ENCODE measurements at places on chromosomes 16 and 17. TPM values are rescaled to one million over a fixed set of nuclear protein-coding genes. Genes with fewer than 3 reads are reported as not detected.

- peak; percentile 92 for DNase-seq
Observed at GRCh38 chr17:36629252-36629847, 28.0 kb downstream of the MRM1 start.

DNA sequence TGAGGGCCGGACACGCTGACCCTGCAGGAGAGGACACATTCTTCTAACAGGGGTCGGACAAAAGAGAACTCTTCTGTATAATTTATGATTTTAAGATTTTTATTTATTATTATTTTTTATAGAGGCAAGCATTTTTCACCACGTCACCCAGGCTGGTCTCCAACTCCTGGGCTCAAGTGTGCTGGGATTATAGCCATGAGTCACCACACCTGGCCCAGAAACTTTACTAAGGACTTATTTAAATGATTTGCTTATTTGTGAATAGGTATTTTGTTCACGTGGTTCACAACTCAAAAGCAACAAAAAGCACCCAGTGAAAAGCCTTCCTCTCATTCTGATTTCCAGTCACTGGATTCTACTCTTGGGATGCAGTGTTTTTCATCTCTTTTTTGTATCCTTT lies 2.3 kb upstream of the SERPINF1 start:
- no peak for DNase-seq

DNA sequence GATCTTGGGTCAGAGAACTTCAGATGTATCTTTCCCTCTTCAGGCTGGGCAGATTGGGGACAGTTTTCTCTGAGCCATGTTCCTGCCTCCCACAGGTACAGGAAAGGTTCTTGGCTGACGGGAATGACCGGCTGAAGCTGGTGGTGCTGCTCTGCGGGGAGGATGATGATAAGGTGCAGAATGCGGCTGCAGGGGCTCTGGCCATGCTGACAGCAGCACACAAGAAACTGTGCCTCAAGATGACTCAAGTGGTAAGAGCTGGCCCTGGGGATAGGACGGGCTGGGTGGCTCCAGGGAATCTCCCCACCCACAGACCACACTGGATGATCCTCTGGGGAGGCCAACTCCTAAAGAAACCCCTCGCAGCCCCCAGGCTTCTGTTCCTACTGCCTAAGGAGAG lies 10.9 kb downstream of the SLC35G3 start:
- DNase-seq: no peak

DNA sequence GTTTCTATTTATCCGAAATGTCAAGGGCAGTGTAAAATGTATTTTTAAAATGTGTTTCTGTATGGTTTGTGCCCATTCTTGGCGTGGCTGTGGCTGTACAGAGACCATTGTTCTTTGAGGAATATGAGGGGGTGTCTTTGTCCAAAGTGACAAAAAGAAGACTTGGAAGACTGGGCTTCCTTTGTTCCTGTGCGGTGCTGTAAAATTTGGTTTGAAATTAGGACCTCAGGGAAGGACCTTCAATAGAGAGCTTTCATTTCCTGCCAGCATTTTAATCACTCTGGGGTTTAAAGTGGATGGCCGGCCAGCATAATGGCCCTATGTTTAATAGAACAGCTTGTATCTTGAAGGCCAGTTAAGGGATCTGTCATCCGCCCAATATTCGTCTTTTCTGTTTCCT lies 190.1 kb upstream of the TBX2 start:
- DNase-seq: no peak

DNA sequence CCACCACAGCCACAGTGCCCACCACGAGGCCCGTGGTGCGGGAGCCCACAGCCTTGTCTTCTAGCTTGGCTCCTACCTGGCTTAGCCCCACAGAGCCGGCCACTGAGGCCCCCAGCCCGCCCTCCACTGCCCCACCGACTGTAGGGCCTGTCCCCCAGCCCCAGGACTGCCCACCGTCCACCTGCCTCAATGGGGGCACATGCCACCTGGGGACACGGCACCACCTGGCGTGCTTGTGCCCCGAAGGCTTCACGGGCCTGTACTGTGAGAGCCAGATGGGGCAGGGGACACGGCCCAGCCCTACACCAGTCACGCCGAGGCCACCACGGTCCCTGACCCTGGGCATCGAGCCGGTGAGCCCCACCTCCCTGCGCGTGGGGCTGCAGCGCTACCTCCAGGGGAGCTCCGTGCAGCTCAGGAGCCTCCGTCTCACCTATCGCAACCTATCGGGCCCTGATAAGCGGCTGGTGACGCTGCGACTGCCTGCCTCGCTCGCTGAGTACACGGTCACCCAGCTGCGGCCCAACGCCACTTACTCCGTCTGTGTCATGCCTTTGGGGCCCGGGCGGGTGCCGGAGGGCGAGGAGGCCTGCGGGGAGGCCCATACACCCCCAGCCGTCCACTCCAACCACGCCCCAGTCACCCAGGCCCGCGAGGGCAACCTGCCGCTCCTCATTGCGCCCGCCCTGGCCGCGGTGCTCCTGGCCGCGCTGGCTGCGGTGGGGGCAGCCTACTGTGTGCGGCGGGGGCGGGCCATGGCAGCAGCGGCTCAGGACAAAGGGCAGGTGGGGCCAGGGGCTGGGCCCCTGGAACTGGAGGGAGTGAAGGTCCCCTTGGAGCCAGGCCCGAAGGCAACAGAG lies 10.5 kb downstream of the VASN start:
- no peak for DNase-seq

DNA sequence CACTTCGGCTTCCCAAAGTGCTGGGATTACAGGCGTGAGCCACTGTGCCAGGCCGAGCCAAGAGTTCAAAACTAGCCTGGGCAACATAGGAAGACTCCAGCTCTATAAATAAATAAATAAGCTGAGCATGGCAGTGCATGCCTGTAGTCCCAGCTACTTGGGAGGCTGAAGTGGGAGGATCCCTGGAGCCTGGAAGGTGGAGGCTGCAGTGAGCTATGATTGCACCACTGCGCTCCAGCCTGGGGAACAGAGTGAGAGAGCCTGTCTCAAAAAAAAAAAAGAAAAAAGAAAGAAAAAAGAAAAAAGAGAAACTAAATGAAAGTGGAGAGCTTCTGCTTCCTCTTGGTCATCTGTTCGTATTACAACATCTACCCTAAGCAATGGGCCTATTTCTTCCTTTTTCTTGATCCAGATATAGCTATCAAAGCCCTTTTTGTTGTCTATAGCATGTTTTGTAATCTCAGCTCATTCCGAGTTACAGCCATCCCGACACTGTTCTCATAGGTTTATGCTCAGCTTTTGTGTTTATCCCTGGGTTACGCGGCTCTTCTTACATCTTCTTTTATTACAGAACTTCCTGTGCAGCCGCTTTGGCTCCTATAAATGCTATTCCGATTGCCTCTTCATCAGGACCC lies 14.1 kb upstream of the MAPK3 start:
- no peak for DNase-seq

GRCh38 chr17:77363821-77364361 lies 223.1 kb downstream of the SEC14L1 start:
- no peak for DNase-seq

- DNase-seq: no peak
Observed at GRCh38 chr17:71349908-71350600, 770.8 kb upstream of the SOX9 start.

- no peak for DNase-seq
Observed at GRCh38 chr17:64154717-64155116, 24.8 kb upstream of the ERN1 start.

DNA sequence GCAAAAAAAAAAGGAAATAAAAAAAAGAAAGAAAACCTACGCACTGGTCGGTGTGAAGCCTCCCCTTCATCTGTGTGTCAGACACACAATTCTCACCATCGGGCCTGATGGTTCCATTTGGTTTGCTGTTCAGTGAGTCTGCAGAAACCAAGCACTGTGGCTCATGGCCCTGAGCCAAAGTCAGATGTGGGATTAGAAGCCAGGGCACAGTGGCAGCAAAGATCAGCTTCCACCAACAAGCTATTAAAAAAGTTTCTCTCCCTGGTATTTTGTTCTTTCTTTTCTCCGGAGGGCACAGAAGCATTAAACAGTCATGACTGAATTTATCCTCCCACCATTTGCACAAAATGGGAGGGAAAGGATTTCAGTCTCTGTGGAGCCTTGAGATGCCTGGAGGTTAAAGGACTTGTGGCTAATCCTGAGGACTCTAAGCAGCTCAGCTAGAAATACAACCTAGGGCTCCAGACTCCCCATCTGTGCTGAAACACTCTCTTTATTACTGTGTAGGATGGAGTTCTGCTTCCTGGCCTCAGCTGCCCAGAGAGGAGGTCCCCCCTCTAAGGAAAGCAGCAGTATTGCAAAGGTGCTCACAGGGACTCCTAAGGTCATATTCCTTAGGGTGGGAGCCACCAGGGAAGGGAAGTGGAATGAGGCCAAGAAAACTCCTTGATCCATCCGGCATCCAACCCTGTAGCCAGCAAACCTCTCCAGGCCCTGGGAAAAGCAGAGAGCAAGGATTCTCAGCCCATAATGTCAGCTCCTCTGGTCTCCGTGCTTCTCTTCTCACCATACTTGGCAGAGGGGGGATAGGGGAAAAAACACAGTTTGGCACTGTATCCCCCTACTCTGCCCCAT lies 28.2 kb downstream of the SLC39A11 start:
- DNase-seq: no peak

DNA sequence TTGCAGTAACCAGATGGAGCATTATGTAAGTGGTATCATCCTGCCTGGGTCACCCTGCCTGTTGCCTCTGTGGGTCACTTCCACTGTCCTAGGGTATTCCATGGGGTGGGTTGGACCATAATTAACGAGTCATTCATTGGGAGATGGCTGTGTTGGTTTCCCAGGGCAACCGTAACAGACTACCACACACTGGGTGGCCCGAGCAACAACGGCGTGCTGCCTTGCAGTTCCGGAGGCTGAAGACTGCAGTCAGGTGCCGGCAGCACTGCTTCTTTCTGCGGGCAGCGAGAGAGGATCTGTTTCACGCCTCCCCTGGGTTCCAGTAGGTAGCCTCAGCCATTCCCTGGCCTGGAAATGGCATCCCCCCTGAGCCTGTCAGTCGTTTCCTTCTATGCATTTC lies 28.9 kb upstream of the CMIP start:
- DNase-seq: no peak

GRCh38 chr16:19919142-19919541 lies 34.5 kb upstream of the GPRC5B start:
- no peak for DNase-seq

GRCh38 chr16:67562918-67563707 lies 787 bp downstream of the CTCF start:
- peak; percentile 59 for DNase-seq

DNA sequence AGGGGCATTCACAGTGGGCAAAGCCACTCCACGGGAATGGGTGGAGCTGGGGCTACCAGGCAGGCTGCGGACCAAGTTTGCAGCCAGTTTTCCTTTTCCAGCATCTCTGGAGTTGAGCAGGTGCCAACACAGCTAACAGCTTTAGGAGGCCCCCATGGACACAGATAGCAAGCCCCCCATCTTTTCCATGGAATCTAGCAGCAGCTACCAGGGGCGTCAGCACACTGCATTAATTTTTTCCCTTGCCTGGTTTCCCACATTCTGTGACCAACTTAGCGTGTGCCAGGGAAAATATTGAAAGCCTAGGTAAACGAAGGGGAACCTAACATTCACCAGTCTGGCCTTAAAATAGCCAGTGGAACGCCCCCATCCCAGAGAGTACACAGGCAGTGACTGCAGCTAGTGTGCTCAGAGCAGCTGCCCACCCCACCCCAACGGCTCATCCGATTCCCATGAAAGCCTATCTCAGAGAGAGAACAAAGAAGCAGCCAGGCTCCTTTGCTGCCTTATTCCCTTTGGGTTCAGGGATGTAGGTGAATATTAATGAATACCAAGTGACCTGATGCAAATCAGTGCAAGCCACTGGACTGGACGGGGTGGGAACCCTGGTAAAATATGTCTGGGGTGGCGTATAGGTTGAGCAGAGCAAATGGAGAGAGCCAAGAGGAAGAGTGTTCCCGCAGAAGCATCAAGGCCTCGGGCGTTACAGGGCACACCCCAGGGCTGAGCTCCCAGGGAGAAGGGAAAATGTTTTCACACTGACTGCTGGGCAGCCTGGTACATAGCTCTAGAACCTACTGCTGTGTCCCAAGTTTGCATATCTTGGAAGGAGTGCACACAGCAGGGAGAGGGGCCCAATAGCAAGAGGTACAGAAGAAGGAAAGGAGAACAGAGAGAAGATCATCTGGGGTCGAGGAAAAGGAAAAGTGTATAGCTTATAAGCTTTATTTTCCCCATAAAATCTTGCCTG lies 73.9 kb upstream of the SOX9 start:
- no peak for DNase-seq

- DNase-seq: no peak
Observed at GRCh38 chr17:8315764-8316217, 5.8 kb downstream of the ARHGEF15 start.

- DNase-seq: no peak
Observed at GRCh38 chr17:13283606-13284005, 265.8 kb upstream of the ELAC2 start.

DNA sequence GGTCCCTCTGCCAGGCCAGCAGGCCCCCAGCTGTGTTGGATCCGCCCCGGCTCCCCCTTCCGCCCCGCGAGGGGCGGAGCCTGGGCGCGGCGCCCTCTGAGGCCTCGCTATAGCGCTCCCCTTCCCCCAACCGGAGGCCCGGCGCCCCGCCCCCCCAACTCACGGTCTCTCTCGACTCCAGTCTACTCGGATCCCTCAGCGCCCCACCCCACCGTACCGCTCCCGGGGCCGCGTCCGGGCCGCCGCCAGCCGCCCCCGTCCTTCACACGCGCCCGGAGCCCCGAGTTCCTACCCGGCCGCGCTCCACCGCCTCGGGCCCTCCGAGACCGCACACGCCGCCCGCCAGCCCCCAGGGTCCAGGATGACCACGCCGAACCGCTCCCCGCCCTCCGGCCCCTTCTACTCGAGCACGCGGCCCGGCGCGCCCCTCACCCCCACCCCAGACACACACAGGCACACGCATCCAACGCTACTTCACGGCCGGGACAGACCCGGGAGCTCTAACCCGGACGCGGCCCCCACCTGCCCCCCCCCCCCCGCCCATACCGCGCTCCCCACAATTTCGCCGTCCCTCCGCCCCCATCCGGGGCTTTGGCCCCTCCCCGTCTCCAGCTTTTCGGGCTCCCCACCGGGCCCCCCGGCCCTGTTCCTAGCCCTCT lies 1.4 kb downstream of the PHF23 start:
- peak; percentile 65 for DNase-seq

DNA sequence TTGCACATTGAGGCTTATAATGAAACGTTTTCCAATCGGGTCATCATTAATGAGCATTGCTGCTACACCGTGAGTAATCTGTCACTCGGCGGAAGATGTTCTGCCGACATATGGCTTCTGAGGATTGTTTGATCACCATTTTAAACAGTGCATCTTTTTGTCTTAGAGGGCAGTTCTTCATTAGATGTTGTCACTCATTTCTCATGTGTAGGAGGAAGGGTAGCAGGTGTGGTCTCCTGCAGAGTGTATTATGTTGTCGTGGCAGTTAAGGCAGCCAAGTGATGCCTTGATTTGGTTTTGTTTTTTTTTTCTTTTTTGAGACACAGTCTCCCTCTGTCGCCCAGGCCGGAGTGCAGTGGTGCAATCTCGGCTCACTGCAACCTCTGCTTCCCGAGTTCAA lies 50.5 kb downstream of the SEC14L1 start:
- no peak for DNase-seq

PITPNM3 gene
- 3.6 TPM for total RNA-seq

CLEC3A gene
- 71.2 TPM for total RNA-seq

ZNF778 gene
- total RNA-seq: 4.2 TPM

CDH16 gene
- total RNA-seq: not detected

TBC1D3K gene
- total RNA-seq: not detected

WRAP53 gene
- 18.5 TPM for total RNA-seq

TMEM11 gene
- 36.5 TPM for total RNA-seq

ARL6IP1 gene
- total RNA-seq: 208 TPM

SLFN14 gene
- not detected for total RNA-seq

STRADA gene
- total RNA-seq: 6.6 TPM

CCL23 gene
- total RNA-seq: not detected

All from HT-29 (cell line).